ENCODE measurements at places on chromosomes 6 and 20. TPM values are rescaled to one million over a fixed set of nuclear protein-coding genes. Genes with fewer than 3 reads are reported as not detected.

- peaks cover under 1% of the 10 kb centered on the region for H3K27me3 ChIP-seq
- no peaks in the 10 kb centered on the region for H3K4me1 ChIP-seq
- H3K4me3 ChIP-seq, result no peak overlapping the region
- H3K27ac ChIP-seq, result no peak overlapping the region
- no peaks in the 10 kb centered on the region for H3K36me3 ChIP-seq
These were observed 7.0 kb downstream of the EMILIN3 start for GRCh38 chr20:41359541-41360011.

DNA sequence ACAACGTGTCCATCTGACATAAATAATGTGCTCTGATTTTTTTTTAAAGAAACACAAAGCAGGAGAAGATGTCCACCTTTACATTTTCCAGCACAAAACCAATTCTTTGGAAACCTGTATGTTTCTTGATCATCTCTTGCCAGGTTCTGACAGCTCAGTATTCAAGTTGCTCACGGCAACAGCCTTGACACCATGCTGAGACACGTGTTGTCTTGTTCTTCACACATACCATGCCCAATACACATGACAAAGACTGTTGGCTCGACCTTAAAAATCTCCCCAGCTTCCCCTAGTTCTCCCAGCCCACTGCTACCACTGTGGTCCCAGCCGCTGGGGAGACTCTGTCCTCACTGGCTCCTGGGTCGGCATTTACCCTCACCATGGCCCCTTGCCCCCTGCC, 518.9 kb downstream of the PREX1 start:
- peaks cover 6% of the 10 kb centered on the region for H3K27me3 ChIP-seq
- H3K36me3 ChIP-seq, result no peaks in the 10 kb centered on the region
- H3K27ac ChIP-seq, result no peak overlapping the region

DNA sequence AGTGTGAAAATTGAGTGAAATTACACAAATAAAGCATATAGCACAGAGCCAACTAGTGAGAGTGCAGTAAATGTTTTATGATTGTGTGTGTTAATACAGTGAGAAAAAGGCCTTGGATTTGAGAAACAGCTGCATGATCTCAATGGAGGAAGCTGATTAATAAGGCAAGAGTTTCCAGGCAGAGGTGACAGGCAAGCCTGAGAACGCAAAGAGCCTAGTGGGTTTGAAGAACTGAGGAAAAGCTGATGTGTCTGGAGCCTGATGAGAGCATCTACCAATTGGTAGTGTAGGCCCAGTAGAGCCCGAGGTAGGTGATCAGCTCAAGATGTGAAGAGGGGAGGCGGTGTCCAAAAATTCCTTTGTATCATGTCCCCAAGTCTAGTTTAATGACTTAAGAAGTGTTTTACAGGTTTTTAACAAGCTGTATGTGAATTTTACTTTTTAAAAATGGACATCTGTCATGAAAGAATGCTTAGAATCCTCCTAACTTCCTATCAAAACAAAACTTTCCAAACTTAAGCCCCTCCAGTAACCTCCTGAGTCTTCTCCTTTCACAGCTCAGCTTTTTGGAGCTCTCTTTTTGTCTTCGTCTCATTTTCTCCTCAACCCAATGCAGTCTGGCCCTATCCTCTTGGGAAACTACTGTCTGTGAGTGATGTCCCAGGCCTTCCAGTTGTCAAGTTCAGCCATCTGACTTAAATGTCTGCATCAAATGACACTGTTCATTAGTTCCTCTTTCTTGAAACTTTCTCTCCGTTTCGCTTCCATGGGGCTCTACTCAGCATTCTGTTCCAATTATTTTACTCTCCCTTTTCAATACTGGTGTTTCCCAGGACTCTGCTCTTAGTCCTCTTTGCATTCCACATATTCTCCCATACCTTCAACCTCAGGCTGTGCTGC, 1.2 kb downstream of the CDC40 start:
- H3K4me1 ChIP-seq, result peaks cover 21% of the 10 kb centered on the region
- H3K4me3 ChIP-seq, result no peak overlapping the region
- H3K27ac ChIP-seq, result no peak overlapping the region
- no peak for DNase-seq
- H3K27me3 ChIP-seq, result peaks cover 6% of the 10 kb centered on the region

DNA sequence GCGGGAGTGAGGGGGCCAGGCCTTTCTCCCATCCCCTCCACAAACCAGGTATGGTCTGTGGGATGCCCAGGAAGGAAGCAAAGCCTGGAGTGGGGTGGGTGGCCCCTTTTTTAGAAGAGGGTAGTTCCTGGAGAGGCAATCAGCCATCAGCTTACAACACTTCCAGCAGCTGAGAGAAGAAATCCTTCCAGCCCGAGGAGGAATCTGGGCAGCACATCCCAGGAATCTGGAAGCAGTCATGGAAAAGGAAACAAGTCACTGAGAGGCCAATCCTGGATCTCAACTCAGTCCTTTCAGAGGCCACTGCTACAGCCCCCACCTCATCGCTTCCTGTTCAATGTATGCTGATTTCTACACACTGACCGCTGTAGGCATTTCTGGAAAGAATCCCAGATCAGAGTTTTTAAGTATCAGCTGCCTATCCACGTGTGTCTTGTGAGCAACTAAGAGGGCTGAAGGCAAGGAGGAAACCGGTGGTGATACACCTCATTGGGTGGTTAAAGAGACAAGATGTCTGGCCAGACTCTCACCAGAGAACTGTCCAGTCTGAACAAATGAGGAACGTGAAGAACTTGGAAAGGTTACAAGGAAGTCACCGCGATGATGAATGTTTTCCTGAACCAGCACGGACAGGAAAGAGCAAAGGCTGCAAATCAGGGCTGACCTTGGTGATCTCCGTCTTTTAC, 92.9 kb upstream of the SHLD1 start:
- no peak overlapping the region for H3K27ac ChIP-seq
- no peak for DNase-seq
- H3K36me3 ChIP-seq, result no peaks in the 10 kb centered on the region
- peaks cover 16% of the 10 kb centered on the region for H3K4me1 ChIP-seq
- H3K4me3 ChIP-seq, result no peak overlapping the region
- H3K27me3 ChIP-seq, result no peaks in the 10 kb centered on the region

DNA sequence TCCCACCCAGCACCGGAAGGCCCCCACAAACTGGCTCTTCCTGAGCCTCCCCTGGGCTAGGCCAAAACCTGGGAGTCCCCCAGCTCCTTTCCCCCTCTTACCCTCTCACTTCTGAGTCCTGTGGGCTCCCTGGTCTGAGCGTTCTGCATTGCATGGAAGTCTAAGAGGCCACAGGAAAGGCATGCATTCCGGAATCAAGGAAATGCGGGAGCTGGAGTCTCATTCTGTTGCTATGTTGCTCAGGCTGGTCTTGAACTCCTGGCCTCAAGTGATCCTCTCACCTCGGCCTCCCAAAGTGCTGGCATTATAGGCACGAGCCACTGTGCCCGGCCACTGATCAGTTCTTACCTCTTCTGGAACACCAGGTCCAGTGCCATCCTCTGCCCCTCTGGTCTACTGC, 45.9 kb downstream of the UBE2V1 start:
- H3K4me1 ChIP-seq, result peaks cover 6% of the 10 kb centered on the region
- no peak overlapping the region for H3K4me3 ChIP-seq
- no peaks in the 10 kb centered on the region for H3K36me3 ChIP-seq
- H3K27me3 ChIP-seq, result peaks cover 12% of the 10 kb centered on the region
- H3K27ac ChIP-seq, result no peak overlapping the region
- DNase-seq, result no peak

DNA sequence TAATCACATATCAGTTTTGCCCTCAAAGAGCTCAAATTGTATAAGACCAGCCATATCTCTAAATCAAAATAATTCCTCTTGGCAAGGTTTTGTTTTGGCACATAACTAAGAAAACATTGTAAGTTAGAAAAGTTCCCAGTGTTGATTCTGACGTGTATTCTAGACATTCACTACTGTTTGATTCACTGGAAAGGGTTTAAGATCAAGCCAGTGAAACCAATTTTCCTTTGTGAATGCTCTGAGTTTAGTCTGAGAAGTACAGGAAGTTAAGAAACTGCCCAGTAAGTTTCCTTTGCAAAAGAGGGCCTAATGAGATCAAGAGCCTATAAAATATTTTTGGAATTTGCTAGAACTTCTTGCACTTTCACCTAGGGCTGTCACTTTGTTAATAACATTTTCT, 143.0 kb downstream of the FNDC1 start:
- H3K27me3 ChIP-seq, result peaks cover 4% of the 10 kb centered on the region
- no peak overlapping the region for H3K4me3 ChIP-seq
- DNase-seq, result no peak
- H3K4me1 ChIP-seq, result no peaks in the 10 kb centered on the region

The HSPA1L gene
- total RNA-seq, result 2.2 TPM

- H3K36me3 ChIP-seq, result no peaks in the 10 kb centered on the region
- peaks cover 2% of the 10 kb centered on the region for H3K27me3 ChIP-seq
- peak overlapping the region; percentile 98 for H3K27ac ChIP-seq
These were observed 202.8 kb downstream of the DLL1 start for GRCh38 chr6:170087941-170088581.

GRCh38 chr6:158911746-158912480, 88.1 kb downstream of the RSPH3 start:
- H3K36me3 ChIP-seq, result no peaks in the 10 kb centered on the region
- peak overlapping the region; percentile 15 for H3K27ac ChIP-seq
- DNase-seq, result no peak
